ENCODE measurements at places on chromosomes 1 and 21. TPM values are rescaled to one million over a fixed set of nuclear protein-coding genes. Genes with fewer than 3 reads are reported as not detected.

- no peak overlapping the region for H3K27ac ChIP-seq
- no peak overlapping the region for H3K4me3 ChIP-seq
Observed at GRCh38 chr1:152190589-152190988, 31.6 kb upstream of the RPTN start.

DNA sequence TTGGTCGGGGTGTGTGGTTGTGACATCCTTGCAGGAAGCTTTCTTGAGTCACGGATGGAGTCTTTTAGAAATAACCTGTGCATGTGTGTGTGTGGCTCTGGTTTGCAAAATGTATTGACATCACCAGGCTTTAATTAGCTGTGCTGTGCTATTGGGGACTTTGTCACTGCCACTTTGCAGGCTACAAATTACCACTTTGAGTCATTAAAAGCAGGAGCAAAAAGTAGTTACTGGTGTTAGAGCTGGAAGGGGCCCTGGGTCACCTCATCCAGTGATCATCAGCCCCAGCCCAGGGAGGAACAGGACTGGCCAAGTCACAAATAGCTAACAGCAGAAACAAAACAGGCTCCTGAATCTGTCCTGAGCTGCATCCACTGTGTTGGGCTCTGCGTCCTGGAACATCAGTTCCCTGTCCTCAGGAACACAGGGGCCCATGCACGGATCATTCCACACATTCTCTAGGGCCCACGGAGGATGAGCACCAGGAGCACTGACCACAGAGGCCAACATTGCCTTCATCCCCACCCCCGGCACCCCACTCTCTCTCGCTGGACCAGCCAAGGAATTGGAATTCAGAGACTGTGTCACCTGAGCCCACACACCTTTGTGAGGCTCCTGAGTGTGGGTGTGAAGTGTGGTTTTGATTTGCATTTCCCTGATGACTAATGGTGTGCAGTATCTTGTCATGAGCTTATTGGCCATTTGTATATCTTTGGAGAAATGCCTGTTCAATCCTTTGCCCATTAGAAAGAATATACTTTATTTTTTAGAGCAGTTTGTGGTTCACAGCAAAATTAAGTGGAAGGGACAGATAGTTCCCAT is 280.1 kb upstream of the C1orf174 start:
- DNase-seq: no peak
- H3K36me3 ChIP-seq: no peaks in the 10 kb centered on the region
- no peak overlapping the region for H3K4me3 ChIP-seq
- H3K27ac ChIP-seq: no peak overlapping the region
- no peaks in the 10 kb centered on the region for H3K27me3 ChIP-seq
- H3K4me1 ChIP-seq: no peaks in the 10 kb centered on the region

- no peak overlapping the region for H3K27ac ChIP-seq
- DNase-seq: no peak
- H3K36me3 ChIP-seq: no peaks in the 10 kb centered on the region
- no peak overlapping the region for H3K4me3 ChIP-seq
- no peaks in the 10 kb centered on the region for H3K27me3 ChIP-seq
- no peaks in the 10 kb centered on the region for H3K4me1 ChIP-seq
Observed at GRCh38 chr1:94362466-94363058, 55.6 kb upstream of the ABCD3 start.

The FAM131C gene
- total RNA-seq: 11.4 TPM

The CD2 gene
- total RNA-seq: 6.7 TPM

GRCh38 chr1:206472454-206472853 is 2.2 kb downstream of the IKBKE start:
- no peak overlapping the region for H3K27ac ChIP-seq
- DNase-seq: no peak
- no peak overlapping the region for H3K4me3 ChIP-seq
- H3K36me3 ChIP-seq: no peaks in the 10 kb centered on the region
- peaks cover 4% of the 10 kb centered on the region for H3K4me1 ChIP-seq
- H3K27me3 ChIP-seq: no peaks in the 10 kb centered on the region

DNA sequence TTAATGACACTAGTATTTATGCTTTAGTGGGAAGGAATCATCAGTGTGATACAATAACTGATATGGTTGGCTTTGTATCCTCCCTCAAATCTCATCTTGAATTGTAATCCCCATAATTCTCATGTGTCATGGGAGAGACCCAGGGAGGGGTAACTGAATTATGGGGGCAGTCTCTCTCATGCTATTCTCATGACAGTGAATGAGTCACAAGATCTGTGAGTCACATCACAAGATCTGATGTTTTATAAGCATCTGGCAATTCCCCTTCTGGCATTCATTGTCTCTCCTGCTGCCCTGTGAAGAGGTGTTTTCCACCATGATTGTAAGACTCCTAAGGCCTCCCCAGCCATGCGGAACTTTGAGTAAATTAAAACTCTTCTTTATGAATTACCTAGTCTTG is 1760.3 kb downstream of the NCAM2 start:
- no peak for DNase-seq
- H3K36me3 ChIP-seq: no peaks in the 10 kb centered on the region
- no peak overlapping the region for H3K27ac ChIP-seq
- H3K4me1 ChIP-seq: no peaks in the 10 kb centered on the region
- no peaks in the 10 kb centered on the region for H3K27me3 ChIP-seq

DNA sequence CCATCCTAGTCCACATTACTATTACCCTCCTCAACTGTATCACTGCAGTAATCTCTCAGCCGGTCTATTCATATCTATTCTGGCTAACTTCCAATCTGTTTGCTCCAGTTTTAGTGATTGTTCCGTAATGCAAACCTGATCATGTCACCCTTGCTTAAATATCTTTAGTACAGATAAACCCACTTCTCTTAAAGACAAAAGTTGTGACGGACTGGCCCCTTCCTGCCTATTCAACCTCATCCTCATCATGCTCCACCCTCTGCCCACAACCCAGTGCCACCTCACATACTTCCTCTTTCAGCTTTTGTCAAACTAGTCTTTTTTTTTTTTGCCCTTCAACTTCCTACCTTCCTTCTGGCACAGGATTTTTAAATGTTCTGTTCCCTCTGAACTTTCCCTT is 2.8 kb upstream of the C1orf162 start:
- H3K27ac ChIP-seq: peak overlapping the region; percentile 22
- no peak overlapping the region for H3K4me3 ChIP-seq
- DNase-seq: no peak
- peaks cover 3% of the 10 kb centered on the region for H3K4me1 ChIP-seq

The GSTM1 gene
- total RNA-seq: 0.28 TPM

GRCh38 chr1:243393096-243393495 is 137.3 kb downstream of the SDCCAG8 start:
- H3K27ac ChIP-seq: no peak overlapping the region
- H3K4me1 ChIP-seq: no peaks in the 10 kb centered on the region
- no peak for DNase-seq
- H3K36me3 ChIP-seq: no peaks in the 10 kb centered on the region
- no peaks in the 10 kb centered on the region for H3K27me3 ChIP-seq

DNA sequence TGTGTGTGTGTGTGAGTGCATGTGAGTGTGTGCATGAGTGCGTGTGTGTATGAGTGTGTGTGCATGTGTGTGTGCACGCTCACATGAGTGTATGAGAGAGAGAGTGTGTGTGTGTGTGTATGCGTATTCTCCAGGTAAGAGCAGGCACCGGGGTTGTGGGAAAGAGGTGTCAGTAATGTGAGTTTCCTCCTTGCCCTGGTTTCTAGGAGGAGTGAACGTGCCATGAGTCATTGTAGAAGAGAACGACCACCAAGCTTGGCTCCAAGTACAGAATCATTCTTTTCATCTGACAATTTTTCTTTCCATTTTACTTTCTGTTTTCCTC is 79.1 kb downstream of the POFUT2 start:
- DNase-seq: no peak
- no peak overlapping the region for H3K27ac ChIP-seq
- H3K27me3 ChIP-seq: no peaks in the 10 kb centered on the region
- no peak overlapping the region for H3K4me3 ChIP-seq

The WLS gene
- 92.0 TPM for total RNA-seq

- H3K4me1 ChIP-seq: no peaks in the 10 kb centered on the region
- H3K36me3 ChIP-seq: no peaks in the 10 kb centered on the region
- no peak overlapping the region for H3K27ac ChIP-seq
- H3K27me3 ChIP-seq: no peaks in the 10 kb centered on the region
Observed at GRCh38 chr1:210588357-210588756, 259.7 kb downstream of the HHAT start.

DNA sequence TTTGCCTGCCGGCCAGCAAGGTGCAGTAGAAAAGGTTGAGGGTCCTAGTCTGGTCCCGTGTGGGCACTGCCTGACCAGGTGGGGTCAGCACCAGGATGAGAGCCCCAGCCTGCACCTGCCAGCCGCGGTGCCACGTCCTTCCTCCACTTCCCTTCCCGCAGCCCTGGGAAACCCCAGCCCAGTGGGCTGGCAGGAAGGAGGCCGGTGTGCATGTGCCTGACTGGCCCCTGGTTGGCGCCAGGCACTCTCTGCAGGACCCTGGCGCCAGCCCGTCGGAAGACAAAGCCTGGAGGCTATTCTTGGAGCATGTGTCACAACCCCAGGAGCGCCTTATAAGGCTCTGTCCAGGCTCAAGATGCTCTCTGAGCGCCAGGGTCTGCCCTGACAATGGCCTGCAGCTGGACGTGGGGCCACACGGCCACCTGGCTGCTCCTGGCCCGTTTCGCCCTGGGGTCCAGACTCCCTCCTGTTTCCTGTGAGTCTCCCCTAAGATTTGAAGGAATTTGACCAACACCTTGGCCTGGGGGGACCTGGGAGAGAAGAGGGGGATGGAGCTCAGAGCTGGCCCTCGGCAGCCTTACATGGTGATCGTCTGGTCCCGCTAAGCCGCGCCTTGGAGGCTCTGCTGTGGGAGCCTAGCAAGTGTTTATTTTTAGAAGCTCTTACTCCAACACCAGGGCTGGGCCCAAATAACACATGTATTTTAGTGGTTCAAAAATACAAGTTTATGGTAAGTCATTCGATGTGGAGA is 31.9 kb upstream of the POFUT2 start:
- no peaks in the 10 kb centered on the region for H3K27me3 ChIP-seq
- H3K27ac ChIP-seq: peak overlapping the region; percentile 65
- no peak for DNase-seq
- H3K4me1 ChIP-seq: peaks cover 12% of the 10 kb centered on the region
- no peak overlapping the region for H3K4me3 ChIP-seq
- no peaks in the 10 kb centered on the region for H3K36me3 ChIP-seq

- DNase-seq: no peak
- peaks cover 5% of the 10 kb centered on the region for H3K4me1 ChIP-seq
- no peak overlapping the region for H3K4me3 ChIP-seq
- no peak overlapping the region for H3K27ac ChIP-seq
Observed at GRCh38 chr1:160049101-160049500, 17.3 kb upstream of the PIGM start.

DNA sequence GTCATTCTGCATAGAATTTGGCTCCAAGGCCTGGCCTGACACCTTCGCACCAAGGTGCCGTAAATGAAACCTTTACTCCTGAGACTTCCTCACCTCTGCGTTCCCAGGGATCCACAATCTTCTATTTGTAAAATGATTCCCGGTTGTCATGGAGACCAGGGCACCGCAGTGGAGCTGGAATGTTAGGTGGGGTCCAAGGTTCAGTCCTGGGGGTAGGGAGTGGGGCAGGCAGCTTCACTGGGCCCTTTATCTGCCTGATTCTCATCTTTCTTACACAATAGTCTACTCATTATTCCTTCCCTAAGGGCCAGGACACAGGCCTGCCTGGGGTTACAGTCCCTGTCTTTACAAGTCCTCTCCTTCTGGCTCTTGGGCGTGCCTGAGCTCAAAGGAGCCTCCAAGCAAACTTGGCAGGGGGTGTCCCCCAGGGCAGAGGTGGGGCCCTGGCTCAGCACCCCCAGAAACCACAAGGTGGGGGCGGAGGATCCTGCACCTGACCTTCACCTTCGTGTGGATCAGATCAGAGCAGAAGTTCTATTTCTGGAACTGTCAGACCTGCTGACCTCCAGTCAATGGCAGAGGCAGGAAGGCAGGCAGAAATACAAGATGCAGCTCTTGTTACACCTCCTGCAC is 51.1 kb downstream of the RIPK4 start:
- no peak for DNase-seq
- H3K27ac ChIP-seq: no peak overlapping the region
- no peaks in the 10 kb centered on the region for H3K27me3 ChIP-seq
- no peaks in the 10 kb centered on the region for H3K4me1 ChIP-seq

- H3K4me1 ChIP-seq: peaks cover 8% of the 10 kb centered on the region
- H3K36me3 ChIP-seq: no peaks in the 10 kb centered on the region
- DNase-seq: no peak
- H3K27me3 ChIP-seq: no peaks in the 10 kb centered on the region
Observed at GRCh38 chr21:42645211-42646075, 8.0 kb upstream of the PDE9A start.

The CYP4Z1 gene
- total RNA-seq: 0.28 TPM

GRCh38 chr1:201660931-201661822 is 122.2 kb downstream of the NAV1 start:
- no peak overlapping the region for H3K4me3 ChIP-seq
- H3K4me1 ChIP-seq: no peaks in the 10 kb centered on the region
- H3K27me3 ChIP-seq: no peaks in the 10 kb centered on the region
- H3K36me3 ChIP-seq: no peaks in the 10 kb centered on the region
- no peak overlapping the region for H3K27ac ChIP-seq

The LAMC2 gene
- total RNA-seq: 0.22 TPM

DNA sequence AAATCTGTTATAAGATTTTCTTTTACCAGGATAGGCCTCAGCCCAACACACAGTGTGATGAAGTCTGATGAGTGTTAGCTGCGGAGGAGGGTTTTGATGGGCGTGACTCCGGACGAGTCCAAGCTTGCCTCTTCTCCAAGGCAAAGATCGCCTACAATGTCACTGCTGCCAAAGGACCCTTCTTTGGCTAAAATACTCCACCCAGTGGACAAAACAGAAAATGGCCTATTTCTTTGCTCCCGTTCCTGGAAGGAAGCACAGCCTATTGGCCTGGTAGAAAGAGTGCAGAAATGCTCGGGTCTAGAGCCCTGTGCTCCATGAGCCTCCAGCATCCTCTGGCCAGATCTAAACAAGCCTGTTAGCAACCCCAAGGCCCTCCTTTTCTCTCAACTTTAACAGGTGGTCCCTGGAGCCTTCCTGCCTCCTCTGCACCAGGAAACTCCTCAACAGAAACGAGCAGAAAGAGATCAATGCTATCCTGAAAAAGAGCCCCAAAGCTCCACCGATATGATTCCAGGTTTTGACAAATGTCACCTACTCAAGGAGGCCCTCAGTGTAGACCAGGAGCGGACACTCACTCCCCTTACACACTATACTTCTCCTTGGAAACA is 3.4 kb upstream of the CASQ2 start:
- peaks cover 3% of the 10 kb centered on the region for H3K4me1 ChIP-seq
- no peak overlapping the region for H3K4me3 ChIP-seq
- H3K27ac ChIP-seq: no peak overlapping the region

GRCh38 chr1:92822879-92823278 is 9.0 kb upstream of the RPL5 start:
- H3K36me3 ChIP-seq: no peaks in the 10 kb centered on the region
- H3K27ac ChIP-seq: no peak overlapping the region
- no peaks in the 10 kb centered on the region for H3K4me1 ChIP-seq
- H3K27me3 ChIP-seq: no peaks in the 10 kb centered on the region

DNA sequence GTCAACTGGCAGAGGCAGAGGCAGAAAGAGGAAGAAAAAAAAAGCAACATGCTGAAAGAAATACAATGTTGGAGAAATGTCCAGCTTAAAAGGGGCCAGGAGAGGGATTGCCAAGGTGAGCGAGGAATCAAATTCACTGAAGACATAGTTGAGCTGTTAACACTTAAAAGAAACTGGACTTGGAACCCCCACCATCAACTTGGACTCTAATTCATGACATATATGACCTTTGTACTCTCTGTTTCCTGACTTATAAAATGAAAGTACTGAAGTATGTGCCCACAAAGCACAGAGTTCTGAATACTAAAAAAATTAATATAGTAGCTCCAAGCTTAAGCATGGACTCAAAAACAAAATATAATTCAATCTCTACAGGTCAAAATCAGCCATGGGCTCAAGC is 16.1 kb downstream of the PRR9 start:
- H3K27me3 ChIP-seq: peaks cover 2% of the 10 kb centered on the region
- no peaks in the 10 kb centered on the region for H3K4me1 ChIP-seq
- no peaks in the 10 kb centered on the region for H3K36me3 ChIP-seq
- no peak overlapping the region for H3K4me3 ChIP-seq
- no peak overlapping the region for H3K27ac ChIP-seq
- no peak for DNase-seq

Data from adrenal gland (tissue), 19 donors.